Activated CD8-positive, alpha-beta memory T cell treated with anti-CD3 and anti-CD28 coated beads for 1 hour (primary cell): ENCODE measurements at places on chromosomes 12 and 14.
A peak's percentile ranks its signal among the peaks of the same experiment; 100 is the strongest.

- no peak for DNase-seq
These were observed 31.6 kb downstream of the EML1 start for GRCh38 chr14:99824776-99825175.

DNA sequence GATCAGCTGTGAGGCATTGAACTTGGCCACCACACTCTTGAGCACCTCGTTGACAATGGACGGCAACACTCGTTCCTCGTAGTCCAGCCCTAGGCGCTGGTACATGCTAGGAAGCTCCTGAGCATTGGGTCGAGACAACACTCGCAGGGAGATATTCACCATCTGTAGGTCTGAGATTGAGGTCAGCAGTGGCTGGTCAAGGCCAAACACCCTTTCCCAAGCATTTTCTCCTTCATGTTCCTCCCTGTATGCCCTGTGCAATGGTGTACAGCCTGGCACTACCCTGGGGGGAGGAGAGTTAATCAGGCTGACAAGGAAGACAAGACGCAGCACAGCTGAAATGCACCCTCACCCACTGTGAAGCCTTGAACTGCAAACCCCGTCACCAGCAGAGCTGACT lies 2.0 kb downstream of the PHB2 start:
- no peak for DNase-seq

- DNase-seq, result no peak
These were observed 117.3 kb downstream of the CFAP54 start for GRCh38 chr12:96606644-96607043.

GRCh38 chr14:82080370-82080769 lies 546.7 kb upstream of the SEL1L start:
- no peak for DNase-seq

DNA sequence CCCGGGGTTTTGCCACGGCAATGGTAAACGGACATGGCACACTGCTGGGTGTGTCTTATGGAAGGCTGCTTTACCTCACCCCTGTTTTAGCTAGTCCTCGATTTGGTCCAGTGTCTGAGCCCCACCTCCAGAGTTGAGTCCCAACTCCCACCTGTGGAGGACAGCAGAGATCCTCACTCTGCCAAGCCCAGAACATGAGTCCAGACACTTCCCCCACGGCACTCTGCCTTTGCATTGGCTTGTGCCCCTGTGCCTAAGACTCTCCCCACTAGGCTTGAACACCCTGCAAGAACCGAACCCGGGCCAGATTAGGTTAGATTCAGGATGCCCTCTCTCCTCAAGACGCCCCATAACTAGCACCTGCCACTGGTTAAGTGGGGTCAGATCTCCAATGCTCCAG lies 59.8 kb upstream of the C14orf180 start:
- DNase-seq, result no peak

DNA sequence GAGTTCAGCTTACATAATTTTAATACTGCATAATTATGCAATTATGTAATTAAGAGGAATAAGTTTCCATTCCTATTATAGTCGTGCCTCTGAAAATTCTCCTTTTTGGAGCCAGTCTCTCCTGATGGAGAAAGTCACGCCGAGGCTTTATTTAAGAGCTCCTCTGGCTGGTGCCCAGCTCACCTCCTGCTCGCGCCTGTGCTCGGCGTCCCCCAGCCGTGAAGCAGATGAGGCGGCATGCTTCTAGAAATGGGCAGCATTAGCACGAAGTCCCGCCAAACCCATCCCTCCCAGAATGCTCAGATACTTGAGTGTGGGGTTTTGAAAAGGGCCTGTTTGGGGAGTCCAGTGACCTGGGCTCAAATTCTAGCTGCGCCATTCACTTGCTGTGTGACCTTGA lies 153.0 kb downstream of the PHETA1 start:
- DNase-seq, result no peak

DNA sequence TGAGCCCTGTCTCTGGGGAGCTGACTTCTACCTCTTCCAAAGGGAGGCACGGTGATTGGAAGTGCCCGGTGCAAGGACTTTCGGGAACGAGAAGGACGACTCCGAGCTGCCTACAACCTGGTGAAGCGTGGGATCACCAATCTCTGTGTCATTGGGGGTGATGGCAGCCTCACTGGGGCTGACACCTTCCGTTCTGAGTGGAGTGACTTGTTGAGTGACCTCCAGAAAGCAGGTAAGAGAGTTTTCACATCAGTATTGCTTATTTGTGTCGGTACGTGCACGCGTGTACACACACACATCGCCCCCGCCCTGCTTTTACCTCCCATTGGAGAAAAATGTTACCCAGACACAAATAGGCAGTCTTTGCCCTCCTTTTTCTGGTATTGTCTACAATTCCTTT lies 13.7 kb downstream of the PFKM start:
- DNase-seq, result no peak

GRCh38 chr12:124282287-124282686 lies 12.6 kb upstream of the RFLNA start:
- no peak for DNase-seq

DNA sequence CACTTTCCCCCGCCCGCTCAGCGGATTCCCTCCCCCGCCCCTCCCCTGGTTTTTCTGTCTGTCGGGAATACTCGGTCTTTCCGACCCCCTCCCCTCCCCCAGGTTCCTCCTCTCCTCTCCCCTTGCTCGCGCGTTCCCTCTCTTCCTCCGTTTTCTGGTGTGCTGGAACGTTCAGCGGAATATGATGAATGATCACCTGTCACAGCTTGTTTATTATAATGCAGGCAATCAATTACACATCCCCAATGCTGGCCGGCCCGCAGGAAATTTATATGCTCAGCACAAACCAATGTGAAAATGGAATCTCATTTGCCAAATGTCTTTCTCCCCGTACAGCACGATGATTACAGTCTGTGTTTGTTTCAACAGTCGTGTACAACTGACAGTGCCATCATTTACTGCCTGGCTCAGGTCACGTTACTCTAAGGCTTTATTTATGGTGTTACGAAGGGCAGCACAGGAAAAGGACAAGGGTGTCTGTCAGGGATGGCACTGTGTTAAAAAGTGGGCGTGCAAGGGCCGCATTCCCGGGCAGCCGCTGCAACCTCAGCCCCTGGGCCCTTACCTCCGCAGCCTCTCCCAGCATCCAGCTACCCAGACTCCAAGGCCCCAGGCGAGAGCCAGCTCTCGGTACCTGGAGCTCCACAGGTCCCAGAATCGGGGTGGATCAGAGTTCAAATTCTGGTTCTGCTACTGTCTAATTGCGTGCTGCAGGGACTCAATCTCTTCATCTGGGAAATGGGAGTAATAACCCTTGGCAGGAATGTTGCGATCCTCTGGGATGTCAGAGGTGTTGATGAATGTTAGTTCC lies 24.7 kb upstream of the MAP1LC3B2 start:
- no peak for DNase-seq

- no peak for DNase-seq
These were observed 21.2 kb downstream of the HVCN1 start for GRCh38 chr12:110667671-110668070.

DNA sequence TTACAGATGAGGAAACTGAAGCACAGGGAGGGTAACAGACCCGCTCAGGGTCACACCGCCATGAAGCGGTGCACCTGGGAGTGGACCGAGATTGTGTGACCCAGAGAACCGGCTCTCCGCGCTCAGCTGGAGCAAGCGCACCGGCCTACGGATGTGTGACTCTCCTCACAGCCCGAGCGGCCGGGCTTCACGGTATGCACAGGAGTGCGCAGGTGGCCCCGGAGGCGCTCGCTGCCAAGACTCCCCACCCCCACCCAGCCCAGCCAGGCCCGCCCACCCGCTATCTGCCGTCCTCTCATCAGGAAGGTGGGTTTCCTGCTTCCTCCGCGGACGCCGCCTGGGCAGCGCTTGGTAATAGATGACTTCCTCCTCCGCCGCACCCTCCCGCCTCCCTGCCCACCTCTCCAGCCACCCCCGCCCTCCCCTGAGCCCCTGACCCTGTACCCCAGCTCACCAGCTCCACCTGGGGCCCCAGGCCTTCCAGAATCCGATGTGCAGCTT lies 110.7 kb downstream of the NCOR2 start:
- DNase-seq, result peak; percentile 25

DNA sequence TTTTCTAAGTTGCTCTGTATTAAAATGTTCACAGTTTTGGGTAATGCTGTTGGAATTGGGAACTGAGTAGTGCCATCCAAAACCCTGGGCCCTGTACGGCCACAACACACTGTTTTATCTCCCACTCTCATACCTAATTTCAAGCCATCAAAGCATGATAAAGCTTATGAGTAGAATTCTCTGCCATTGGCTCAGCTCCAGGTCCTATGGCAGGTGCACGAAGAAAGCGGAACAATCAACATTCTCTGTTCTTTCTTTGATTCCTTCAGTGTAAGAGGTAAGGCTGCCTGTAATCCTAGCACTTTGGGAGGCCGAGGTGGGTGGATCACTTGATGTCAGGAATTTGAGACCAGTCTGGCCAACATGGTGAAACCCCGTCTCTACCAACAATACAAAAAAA lies 394.9 kb downstream of the CCDC91 start:
- no peak for DNase-seq

DNA sequence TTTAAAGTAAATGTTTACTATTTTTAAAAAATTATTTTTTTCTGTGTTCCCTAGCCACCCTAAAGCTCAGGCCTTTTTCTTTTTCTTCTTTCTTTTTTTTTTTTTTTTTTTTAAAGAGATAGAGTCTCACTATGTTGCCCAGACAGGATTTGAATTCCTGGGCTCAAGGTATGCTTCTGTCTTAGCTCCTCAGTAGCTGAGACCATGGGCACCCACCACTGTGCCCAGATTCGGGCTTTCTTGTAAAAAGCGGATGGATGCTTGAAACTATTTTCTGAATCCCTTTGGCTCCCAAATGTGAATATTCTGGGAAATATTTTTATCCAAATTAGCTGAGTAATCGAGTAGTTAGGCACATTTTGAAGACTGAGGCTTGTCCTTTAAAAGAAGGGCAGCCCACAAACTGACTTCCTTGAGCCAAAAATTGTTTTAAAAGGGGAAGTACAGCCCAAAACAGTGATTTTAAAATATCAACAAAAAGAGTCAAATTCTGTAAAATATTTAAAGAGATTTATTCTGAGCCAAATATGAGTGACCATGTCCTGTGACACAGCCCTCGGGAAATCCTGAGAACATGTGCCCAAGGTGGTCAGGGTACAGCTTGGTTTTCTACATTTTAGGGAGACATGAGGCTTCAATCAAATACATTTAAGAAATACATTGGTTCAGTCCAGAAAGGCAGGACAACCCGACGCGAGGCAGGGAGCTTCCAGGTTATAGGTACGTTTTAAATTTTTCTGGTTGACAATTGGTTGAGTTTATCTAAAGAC lies 28.8 kb upstream of the HIGD1C start:
- no peak for DNase-seq

- no peak for DNase-seq
These were observed 23.8 kb downstream of the OAS2 start for GRCh38 chr12:113002155-113002554.

DNA sequence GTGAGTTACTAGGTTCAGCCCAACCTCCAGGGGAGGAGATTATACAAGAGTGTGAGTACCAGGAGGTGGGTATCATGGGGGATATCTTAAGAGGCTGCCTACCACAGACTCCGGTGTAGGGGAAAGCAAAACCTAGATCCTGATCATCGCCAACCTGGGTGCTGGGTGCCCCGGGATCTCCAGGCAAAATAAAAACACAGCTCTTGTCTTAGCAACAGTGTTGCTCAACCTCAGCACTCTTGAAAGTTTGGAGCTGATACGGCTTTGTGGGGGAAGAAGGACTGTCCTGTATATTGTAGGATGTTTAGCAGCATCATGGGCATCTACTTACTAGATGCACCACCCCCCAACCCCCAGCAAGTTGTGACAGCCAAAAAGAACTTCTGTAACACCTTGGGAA lies 74.5 kb downstream of the CCDC60 start:
- no peak for DNase-seq

- no peak for DNase-seq
These were observed 21.2 kb downstream of the C14orf132 start for GRCh38 chr14:96060186-96060933.

DNA sequence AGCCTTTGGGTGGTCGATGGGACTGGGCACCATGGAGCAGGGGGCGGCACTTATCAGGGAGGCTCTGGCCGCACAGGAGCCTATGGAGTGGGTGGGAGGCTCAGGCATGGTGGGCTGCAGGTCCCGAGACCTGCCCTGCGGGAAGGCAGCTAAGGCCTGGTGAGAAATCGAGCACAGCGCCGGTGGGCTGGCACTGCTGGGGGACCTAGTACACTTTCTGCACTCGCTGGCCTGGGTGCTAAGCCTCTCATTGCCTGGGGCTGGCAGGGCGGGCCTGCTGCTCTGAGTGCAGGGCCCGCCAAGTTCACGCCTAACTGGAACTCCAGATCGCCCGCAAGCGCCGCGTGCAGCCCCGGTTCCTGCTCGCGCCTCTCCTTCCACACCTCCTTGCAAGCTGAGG lies 33.1 kb upstream of the SLCO1B3 start:
- no peak for DNase-seq

- DNase-seq, result peak; percentile 22
These were observed 40.1 kb upstream of the CISTR start for GRCh38 chr12:53791735-53792326.

DNA sequence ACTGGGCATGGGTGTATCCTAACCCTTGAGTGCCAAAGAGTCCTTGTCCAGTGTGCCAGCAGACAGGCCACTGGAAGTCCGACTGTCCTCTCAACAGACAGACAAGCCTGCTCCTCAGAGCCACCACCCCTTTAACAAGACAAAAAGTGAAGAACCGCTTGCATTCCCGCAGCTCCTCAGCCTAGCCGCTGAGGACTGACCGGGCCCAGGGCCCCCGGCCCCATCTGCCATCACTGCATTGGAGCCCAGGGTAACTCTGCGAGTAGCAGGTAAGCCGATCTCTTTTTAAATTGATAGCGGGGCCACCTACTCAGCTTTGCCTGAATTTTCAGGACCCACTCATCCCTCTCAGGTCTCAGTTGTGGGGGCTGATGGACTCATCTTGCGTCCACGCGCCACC lies 68.9 kb downstream of the MOK start:
- no peak for DNase-seq

GRCh38 chr12:54658306-54659264 lies 10.4 kb upstream of the DCD start:
- DNase-seq, result no peak

DNA sequence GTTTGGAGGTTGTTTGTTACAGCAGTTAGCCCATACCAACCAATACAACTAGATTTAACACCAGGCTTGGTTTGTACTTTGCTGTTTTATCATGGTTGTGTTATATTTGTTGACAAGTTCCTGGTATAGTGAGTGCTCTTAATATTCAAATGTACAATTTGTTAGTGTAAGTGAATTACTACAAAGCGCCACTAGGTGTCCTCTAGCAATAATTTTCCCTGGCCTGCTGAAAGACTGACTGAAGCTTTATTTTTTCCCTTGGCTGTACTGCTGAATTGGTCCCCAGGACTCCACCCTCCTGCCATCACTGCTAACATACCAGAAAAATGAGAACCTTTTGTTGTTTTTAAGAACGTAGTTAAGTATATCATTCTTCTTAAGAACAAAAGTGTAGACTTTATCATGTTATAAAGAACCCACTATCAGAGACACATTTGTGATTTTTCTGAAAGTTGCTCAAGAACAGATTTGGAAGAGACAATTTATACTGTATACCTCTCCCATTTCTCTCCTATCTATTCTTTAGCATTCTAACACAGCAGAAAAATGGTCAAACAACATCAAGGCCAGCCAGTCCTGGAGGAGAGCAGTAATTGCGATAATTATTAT lies 75.3 kb upstream of the FAR2 start:
- DNase-seq, result no peak

GRCh38 chr14:58177125-58177524 lies 22.8 kb upstream of the ACTR10 start:
- DNase-seq, result no peak

- DNase-seq, result no peak
These were observed 33.0 kb upstream of the ATP2A2 start for GRCh38 chr12:110248096-110248447.

GRCh38 chr14:89041257-89041582 lies 216.8 kb downstream of the TTC8 start:
- no peak for DNase-seq

- no peak for DNase-seq
These were observed 422.9 kb downstream of the ZFP36L1 start for GRCh38 chr14:68370057-68370360.
